Right renal pelvis (tissue), 4 donors: ENCODE measurements at places on chromosomes 12 and 14. TPM values are rescaled to one million over a fixed set of nuclear protein-coding genes. Genes with fewer than 3 reads are reported as not detected.

DNA sequence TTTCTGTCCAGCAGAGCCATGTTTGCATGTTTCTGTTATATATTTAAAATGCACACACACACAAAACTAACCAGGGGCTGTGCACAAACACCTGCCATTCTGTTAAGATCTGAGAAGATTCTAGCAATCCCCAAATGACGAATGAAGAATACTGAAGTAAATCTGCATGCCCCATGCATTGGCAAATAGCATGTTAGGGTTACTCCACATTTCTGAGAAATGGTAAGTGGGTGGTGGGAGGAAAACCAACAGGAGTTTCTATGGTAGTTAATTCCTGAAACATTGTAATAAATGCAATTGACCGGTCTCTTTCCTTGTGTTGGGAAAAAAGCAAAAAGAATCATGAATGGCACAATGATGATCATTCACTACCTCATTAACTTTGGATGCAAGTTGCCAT, 318.0 kb downstream of the BCAT1 start:
- DNase-seq = no peak

Gene RGS6
- polyA plus RNA-seq = 1.3 TPM

GRCh38 chr12:53124352-53124723, 21.1 kb downstream of the SOAT2 start:
- no peak for DNase-seq

- DNase-seq = no peak
These were observed 34.5 kb upstream of the RIC8B start for GRCh38 chr12:106739815-106740530.

- DNase-seq = no peak
These were observed 35.5 kb downstream of the DCAF4 start for GRCh38 chr14:72961579-72962335.

GRCh38 chr12:106704081-106704480, 70.4 kb upstream of the RIC8B start:
- DNase-seq = no peak

GRCh38 chr14:47917344-47917954, 242.0 kb upstream of the MDGA2 start:
- DNase-seq = peak; percentile 7

GRCh38 chr12:125050868-125051267, 14.4 kb upstream of the AACS start:
- DNase-seq = no peak

DNA sequence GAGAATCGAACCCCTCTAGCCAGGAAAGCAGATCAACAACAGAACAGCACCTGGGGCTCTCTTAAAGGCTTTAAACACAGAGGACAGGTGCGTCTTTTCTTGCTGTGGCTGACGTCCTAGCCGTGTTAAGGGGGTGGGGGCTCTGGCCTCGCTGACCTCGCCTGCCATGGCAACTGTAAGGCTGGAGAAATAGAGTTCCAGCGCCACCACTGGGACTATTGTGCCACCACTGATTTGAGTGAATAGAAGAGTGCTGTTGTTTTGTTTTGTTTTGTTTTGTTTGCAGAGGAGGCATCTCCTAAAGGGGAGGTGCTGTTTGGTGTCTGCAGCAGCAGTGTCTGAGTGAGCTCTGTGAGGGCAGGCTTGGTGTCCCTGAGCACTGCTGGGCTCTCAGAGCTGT, 34.2 kb upstream of the PRMT8 start:
- no peak for DNase-seq

Gene PLA2G1B
- 0.37 TPM for polyA plus RNA-seq

Gene AQP2
- polyA plus RNA-seq = 95.1 TPM

- no peak for DNase-seq
These were observed 109.2 kb downstream of the EFCAB11 start for GRCh38 chr14:89845346-89845745.

Gene PCK2
- 25.4 TPM for polyA plus RNA-seq

Gene RNU6-8
- polyA plus RNA-seq = not detected

Gene KCNK10
- polyA plus RNA-seq = 0.29 TPM

Gene GALNT6
- polyA plus RNA-seq = 5.5 TPM
